ENCODE measurements at places on chromosomes 2 and 18.

GRCh38 chr18:31241900-31242409 is 76.0 kb upstream of the DSG1 start:
- DNase-seq = no peak

GRCh38 chr2:236916181-236916580 is 169.5 kb upstream of the COPS8 start:
- no peak for DNase-seq

GRCh38 chr2:226585130-226585561 is 214.5 kb downstream of the IRS1 start:
- no peak for DNase-seq

GRCh38 chr2:62208074-62208757 is 12.3 kb downstream of the B3GNT2 start:
- DNase-seq = no peak

DNA sequence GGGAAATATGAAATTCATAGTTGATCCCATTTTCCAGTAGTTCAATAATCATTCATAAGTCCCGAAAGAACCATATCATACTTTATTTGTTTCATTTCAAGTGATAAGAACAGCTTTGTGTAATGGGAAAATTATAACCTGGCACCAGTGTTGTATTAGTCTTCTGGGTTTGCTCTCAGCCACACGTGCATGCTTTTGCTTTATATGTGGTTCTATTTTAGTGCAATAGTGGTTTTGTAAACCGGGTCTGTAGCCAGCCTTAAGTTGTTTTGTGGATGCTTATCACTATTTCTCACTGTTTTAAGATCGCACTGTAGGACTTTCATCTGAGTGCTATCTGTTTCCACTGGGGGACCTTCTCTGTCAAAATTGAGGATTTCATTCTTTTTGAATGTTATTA is 203.8 kb downstream of the PTPRM start:
- DNase-seq = no peak
